ENCODE measurements at places on chromosomes 2 and 18.

DNA sequence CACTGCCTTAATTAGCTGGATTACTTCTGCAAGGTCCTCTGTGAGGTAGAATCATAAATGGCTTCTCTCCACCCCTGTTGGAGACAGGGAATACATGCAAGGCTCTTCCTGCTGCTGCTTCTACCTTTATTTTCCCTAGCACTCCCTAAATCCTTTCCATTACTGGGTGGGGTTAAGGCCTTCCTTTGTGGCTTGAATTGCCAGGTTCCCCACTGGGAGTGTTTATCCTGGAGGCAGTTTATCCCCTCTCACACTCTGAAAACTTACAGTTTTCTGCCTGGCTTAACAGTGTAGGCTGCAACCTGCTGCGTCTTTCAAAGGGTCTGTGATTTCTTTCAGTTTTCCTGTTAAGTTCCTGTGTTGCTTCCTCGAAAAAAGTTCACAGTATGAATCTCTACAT lies 1062.3 kb upstream of the CRIM1 start:
- no peak for DNase-seq

GRCh38 chr2:213766062-213766461 lies 481.8 kb downstream of the SPAG16 start:
- no peak for DNase-seq

DNA sequence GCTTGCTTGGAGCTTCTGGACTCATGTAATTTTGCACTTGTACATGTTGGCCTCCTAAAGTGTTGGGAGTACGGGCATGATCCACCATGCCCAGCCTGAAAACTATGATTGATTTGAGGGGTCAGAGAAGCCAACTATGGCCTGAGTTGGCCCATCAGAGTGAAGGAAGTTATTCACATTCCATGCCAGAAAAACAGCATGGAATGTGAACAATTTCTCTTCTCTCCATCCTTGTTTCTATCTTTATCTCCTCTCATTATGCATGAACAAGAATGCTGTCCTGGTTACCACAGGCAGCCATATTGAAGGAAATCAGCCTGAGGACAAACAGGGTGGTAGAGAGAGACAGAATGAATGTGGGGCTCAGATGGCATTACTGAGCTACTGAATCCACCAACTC lies 3.5 kb upstream of the CD226 start:
- no peak for DNase-seq

DNA sequence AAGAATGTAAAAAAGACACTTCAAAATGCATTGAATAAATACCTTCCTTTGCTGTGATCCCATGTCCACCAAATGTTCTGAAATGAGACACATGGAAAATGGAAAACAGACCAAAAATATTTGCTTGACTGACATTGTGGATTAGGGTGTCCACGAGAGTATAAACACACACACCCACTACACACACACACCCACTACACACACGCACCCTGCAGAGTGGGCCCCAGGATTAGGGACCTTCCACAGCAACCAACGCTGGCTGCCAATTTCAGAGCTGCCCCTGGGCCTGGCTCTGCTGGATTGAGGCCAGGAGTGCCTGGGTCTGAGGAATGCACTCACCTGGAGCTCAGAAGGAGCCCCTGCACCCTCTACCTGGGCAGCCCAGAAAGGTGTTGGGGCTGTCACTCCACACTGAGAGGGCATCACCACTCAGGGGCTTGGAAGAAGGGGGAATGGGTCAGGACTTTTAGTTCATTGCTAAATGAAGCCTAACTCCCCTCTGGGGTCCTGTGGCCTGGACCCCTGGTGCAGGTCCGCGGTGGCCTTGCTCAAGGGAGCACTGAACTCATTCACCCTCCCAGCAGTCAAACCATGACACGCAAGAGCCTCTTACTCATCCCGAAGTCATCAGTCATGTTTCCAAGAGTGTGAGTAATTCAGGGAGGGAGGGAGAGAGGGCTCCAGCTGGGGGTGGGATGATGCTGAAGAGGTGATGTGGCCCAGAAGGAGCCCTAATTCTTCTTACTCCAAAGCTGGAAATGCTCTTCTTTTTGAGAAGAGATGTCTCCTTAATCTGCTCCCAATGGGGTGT lies 50.2 kb upstream of the PLB1 start:
- peak; percentile 78 for DNase-seq

- DNase-seq, result no peak
Observed at GRCh38 chr2:54685263-54685775, 38.1 kb upstream of the EML6 start.

DNA sequence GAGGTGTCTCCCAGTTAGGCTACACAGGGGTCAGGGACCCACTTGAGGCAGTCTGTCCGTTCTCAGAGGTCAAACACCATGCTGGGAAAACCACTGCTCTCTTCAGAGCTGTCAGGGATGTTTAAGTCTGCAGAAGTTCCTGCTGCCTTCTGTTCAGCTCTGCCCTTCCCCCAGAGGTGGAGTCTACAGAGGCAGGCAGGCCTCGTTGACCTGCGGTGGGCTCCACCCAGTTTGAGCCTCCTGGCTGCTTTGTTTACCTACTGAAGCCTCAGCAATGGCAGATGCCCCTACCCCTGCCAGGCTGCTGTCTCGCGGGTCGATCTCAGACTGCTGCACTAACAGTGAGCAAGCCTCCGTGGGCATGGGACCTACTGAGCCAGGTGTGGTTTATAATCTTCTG lies 346.3 kb downstream of the CELF4 start:
- no peak for DNase-seq

DNA sequence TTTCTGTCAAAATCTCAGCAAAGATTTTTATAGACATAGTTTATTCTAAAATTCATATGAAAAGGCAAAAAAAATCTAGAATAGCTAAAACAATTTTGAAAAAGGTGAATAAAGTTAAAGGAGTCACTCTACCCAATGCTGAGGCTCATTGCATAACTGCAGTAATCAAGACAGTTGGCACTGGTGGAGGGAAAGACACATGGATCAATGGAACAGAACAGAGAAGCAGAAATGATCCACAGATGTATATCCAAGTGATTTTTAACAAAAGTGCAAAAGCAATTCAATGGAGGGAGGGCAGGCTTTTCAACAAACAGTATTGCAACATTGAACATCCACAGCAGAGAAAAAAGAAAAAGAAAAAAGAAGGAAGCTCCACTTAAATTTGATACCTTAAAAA lies 162.8 kb downstream of the RBM43 start:
- no peak for DNase-seq

GRCh38 chr2:206092297-206092696 lies 6.3 kb upstream of the INO80D start:
- DNase-seq, result no peak

DNA sequence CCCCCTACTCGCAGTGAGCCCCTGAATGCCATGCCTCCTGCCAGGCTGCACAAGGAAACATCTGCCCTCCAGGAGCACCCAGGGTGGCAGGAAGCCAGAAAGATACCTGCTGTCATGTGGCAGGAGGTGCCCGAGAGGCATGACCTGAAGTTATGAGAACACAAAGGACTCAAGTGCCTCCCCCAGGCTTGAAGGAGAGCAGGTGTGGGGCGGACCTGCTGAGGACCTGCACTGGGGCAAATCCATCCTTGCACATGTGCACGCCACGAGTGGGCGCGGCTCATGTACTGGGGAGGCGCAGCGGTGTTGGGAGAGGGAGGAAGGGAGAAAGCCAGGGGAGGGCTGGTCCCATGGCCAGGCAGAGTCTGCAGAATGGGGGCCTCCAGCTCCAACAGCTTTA lies 26.9 kb downstream of the SDC1 start:
- no peak for DNase-seq

DNA sequence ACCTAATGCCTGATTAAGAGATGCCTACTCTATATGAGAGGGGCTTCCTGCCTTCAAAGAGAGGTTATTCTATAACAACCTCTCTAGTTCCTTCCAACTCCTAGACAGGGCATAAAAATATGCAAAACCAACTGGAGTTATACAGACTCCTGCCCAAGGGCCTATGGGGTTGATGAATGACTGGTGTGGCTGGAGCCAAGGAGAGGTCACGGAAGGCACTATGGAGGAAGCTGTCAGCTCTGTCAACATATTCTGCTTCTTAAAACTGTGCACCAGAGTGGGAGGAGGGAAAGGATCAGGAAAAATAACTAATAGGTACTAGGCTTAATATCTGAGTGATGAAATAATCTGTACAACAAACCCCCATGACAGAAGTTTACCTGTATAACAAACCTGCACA lies 120.9 kb upstream of the CDC42EP3 start:
- no peak for DNase-seq

DNA sequence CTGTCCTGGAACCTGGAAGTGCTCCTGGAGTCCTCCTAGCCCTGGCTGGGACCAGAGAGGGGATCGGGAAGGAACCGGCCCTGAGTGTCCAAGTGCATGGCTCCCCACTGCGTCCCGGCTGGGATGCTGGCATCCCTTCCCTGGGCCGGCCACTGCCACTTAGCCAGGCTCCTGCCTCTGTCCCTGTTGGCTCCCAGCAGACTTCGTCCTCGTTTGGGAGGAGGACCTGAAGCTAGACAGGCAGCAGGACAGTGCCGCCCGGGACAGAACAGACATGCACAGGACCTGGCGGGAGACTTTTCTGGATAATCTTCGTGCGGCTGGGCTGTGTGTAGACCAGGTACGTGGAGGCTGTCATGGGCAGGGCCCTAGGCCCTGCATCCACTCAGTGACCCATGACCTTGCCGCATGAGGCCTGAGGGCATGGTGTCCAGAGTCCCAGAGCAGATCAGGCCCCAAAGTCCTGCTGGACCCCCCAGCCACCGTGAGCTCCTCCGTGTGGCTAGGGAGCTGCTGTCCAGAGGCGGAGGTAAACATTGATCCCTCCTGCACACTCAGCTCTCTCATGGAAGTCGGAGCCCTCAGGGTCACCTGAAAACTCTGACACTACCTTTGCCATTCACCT lies 7.1 kb downstream of the ANO7 start:
- DNase-seq, result no peak

DNA sequence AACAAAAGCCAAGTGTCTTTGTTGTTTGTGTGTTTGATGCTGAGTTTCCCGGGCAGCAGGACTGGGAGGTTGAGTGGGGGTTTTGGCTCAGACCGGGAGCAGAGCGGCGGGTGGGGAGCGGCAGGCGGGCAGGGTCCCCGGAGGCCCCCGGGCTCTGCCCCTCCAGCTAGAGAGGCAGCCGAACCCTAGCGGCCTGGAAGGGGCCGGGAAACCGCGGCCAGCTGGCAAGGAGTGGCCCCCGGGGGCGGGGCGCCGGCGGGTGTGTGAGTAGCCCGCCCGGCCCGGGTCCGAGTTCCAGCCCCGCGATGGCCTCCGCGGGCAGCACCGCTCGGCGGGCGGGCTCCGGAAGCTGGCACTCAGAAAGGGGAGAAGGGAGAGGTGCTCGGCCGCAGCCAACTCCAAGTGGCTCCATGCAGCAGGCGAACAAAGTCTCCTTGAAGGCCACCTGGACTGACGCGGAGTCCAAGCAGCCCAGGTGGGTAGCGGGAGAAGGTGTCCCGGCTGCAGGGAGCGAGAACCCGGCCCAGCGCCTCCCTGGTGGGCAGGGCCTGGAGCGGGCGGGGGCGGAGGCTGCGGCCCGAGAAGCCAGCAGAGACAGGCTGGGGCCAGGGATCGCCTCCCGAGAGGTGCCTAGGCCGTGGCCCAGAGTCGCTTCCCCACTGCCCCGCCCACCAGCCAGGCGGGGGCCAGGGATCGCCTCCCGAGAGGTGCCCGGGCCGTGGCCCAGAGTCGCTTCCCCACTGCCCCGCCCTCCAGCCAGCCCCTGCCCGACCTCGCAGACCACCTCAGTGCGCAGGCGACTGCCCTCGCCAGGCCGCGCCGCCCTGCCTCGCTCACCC lies at the start of gene ANKRD53:
TSS of gene ANKRD53 (plus strand) at position 290 of the 839 bp plus-strand sequence. CDS start at position 306, 16 bp downstream.
- DNase-seq, result no peak

DNA sequence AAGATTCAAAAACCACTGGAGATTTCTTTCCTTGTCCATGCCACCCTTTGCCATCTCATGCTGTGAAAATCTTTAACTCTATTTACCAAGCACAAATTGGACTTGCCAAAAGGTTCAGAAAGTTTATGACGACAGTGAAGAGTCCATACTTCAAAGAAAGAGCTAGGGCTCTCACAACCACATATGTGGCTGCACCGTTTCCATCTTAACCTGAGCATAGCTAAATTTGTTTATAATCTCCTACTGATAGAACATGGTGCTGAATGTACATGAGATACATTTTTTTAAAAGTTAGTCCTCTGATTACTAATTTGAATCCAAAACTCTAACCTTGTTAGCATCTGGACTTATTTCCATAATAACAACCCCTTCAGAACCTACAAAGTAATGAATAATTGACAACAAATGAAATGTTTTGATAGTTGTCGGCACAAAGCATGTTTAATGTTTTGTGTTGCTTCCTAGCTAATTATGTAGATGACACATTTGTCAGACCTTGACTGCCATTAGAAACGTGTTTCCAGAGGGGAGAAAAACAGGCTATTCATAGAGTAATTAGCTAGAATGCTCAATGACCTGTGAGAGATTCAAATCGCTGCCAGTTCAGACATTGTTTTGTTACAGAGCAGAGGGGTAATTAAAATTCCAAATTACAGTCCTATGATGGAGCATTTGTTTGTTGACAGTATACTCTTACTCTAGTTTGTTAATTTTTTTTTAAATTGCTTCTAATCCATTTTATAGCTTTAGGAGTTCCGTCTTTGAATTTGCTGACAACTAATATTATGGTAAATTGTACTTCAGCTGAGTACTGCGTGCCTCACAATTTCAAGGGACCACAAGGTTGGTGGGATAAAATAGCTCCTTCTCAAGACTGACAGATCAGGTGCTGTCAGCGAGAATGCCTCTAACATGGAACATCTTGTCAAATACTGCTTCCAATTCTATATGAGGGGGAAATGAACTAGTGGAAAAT lies 31.8 kb downstream of the ARHGAP15 start:
- DNase-seq, result no peak

DNA sequence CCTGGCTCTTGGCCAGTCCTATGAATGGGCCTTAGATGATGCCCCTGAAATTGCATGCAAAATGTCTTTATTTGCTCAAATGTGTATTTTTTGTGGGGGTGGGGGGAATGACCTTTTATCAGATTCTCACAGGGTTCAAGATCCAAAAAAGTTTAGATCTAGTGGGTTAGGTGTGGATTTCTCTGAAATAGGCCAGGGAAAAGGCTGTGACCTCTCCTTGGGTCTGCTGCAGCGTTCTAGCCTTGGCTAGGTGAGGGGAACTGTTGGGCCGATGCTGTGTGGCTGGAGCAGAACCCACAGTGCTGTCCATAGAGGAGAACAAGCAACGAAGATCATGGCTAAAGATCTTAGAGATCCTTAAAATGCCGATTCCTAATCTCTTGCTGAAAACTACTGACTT lies 130.4 kb upstream of the IL1R2 start:
- DNase-seq, result no peak

DNA sequence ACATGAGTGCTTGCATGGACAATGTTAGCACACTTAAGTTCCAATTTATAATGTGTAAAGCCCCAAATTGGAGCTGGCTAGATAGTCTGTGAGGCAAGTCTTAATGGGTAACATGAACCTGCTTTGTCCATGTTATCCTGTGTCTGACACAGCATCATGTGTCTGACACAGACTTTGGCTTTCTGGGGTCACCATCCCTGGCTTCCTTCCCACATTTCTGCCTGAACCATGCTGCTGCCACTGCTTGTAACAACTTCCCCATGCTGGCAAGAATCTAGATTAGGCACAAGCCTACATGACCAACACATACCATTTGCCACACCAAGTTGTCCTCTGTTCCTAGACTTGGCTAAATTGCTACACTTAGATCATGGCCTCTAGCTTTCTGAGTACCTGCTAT lies 49.8 kb upstream of the ZBTB7C start:
- DNase-seq, result no peak

Data from AG09319 (cell line).